ENCODE measurements at places on chromosomes 2 and 18.

DNA sequence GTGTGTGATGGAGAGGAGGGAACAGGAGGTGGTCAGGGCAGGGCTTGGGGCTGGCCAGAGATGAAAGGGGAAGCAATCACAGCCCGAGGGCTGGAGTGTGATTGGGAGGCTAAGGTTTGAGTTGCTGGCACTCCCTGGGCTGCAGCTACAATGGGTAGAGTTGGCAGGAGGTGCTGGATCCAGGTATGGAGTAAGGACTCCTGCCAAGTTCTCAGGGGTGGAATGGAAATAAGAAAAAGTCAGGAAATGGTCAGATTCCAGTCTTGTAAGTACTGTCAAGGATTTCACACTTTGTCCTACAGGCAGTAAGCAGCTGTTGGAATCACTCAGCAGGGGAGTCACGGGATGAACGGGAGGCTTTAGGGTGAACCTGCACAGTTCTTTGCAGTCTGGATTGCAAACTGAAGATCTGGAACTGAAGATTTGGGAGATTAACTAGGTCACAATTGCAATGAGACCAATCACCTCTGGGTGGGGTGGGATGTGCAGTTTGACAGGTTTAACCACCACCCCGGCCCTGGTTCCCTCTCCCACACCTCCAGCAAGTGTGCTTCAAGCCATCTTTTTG is 10.9 kb upstream of the INPP5D start:
- DNase-seq, result no peak

DNA sequence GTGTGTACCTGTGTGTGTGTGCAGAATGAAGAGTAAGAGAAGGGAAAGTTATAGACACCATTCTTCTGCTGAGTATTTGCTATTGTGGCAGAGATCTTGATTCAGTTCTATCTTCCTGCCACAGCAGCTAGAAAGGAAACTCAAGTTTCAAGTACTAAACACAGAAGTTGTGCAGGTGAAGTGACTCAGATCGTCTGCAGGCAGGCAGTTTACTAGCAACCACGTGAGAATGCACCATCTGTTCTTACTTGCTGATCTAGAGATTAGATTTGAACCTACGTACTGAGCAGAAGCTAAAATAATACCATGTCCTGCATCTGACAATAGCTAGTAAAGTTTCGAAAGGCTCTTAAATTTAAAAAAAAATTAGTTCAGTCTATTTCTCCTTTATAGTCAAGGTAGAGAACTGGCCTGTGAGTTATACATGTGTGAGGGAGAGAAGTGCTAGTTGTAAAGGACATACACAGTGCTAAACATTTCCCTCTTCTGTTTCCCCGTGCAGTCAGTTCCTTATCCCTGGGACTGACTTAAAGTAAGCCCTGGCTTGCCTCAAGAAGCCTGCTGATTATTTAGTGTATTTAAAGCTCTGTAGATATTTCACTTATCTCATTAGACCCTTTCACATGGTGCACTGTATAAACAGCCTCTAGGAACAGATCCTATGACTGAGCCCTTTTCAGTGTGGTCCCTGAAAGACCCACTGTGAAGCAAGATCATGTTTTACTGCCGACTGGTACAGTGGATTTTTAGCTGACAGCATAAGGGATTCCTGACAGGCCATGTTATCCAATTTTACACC is 45.0 kb downstream of the SLC38A11 start:
- no peak for DNase-seq

DNA sequence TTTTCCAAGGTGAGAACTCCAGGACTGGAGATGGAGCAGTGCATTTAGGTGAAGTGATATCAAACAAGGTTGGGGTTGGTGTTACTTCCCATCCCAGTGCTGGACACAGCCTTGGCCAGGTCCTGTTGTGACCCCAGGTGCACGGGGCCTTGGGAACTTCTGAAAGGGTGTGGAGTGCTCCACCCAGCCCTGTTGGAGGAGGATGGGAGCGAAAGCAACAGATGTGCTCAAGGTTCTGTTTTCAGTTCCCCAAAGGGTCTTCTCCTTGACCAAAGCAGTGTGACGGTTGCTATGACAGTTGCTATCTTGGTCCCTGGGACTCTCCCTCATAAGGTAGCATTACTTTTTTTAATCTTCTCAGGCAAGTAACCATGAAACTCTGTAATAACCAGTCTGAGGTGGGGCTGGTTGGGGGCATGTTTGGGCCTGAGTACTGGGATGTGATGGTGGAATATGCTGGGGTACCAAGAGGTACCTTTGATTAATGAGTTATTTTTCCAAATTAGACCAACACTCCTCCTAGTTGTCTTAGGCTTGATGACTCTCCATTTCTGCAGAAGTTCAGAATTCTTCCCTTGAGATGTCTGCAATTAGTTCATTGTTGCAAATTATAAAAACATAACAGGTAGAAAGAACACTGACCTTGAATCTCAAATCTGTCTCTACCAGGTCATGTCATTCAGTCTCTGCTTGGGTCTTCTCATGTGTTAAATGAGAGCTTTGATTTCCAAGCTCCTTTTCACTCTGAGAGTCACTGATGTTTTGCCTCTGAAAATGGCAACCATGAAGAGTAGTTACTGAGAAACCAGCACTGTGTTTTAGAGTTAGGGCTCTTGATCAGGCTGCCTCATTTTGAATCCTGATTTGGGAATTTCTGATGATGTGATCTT is 154.5 kb downstream of the RPIA start:
- no peak for DNase-seq

DNA sequence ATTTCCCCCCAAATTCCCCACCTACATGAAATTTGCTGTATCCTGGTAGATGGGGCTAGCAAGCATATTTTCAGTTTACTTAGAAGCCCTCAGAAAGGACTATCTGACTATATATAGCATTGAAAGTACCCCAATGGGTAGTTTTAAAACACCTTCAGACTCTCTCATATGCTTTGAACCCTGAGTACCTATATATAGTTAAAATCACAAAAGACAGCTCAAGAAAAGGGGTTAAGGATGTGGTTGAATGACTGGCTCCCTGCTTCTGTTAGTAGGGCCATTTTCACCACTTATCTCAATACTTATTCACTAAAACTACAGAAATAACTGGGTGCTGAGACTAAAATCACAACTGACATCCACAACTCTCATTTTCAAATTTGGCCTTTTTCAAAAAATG is 18.5 kb downstream of the WDPCP start:
- no peak for DNase-seq

GRCh38 chr2:27962006-27962405 is 71.5 kb downstream of the BABAM2 start:
- DNase-seq, result no peak

- DNase-seq, result no peak
Measured at GRCh38 chr2:176455816-176456291, 186.6 kb downstream of the MTX2 start.

DNA sequence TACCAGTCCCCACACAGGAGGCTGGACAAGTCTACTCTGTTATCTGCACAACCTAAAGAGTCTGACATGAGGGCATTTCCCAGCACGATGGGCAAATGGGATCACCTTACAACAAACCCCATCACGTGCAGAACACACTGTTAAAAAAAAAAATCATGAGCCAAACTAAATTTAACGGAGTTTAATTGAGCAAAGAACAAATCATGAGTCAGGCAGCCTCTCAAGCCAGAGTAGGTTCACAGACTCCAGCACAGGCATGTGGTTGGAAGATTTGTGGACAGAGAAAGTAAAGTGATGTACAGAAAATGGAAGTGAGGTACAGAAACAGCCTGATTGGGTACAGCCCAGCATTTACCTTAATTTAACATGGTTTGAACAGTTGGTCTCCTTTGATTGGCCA is 59.9 kb downstream of the KYNU start:
- no peak for DNase-seq

- no peak for DNase-seq
Measured at GRCh38 chr2:218381916-218382366, at the start of gene SLC11A1. TSS of gene SLC11A1 (plus strand) at chr2:218382273. CDS start at chr2:218382369, 96 bp downstream.

DNA sequence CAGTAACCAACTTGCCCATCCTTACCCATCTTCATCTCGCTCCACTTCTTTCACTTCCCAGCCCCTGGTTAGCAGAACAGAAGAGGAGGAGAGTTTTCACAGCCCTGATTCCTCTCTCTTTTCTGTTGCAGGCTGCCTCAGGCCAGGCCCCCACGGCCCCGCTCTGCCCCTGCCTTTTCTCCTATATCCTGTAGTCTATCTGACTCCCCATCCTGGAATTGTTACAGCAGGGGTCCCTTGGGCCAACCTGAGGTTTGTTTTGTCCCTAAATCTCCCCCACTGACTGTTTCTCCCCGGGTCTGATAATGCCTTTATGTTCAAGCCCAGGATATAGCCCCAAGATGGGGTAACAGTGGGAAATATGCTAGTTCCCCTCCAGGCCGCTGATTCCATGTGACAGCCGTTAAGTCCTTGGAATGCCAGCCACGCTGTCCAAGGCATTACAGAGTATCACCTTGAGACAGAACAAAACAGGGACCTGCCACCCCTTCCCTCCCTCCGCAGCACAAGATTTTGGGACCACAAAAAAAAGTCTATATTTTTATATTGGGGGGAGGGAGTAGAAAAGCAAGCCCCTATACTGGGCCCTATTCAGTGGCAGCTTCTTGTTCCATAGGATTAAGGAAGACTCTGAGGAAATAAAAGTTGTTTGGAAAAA is 1.4 kb downstream of the OST4 start:
- DNase-seq, result no peak

GRCh38 chr2:6337472-6337820 is 528.3 kb downstream of the CMPK2 start:
- no peak for DNase-seq

GRCh38 chr2:109238580-109238979 is 109.6 kb downstream of the SH3RF3 start:
- DNase-seq, result no peak

GRCh38 chr2:218129458-218130135 is 3.8 kb downstream of the CXCR2 start:
- DNase-seq, result no peak

GRCh38 chr2:122367646-122368010 is 612.2 kb downstream of the TSN start:
- no peak for DNase-seq

DNA sequence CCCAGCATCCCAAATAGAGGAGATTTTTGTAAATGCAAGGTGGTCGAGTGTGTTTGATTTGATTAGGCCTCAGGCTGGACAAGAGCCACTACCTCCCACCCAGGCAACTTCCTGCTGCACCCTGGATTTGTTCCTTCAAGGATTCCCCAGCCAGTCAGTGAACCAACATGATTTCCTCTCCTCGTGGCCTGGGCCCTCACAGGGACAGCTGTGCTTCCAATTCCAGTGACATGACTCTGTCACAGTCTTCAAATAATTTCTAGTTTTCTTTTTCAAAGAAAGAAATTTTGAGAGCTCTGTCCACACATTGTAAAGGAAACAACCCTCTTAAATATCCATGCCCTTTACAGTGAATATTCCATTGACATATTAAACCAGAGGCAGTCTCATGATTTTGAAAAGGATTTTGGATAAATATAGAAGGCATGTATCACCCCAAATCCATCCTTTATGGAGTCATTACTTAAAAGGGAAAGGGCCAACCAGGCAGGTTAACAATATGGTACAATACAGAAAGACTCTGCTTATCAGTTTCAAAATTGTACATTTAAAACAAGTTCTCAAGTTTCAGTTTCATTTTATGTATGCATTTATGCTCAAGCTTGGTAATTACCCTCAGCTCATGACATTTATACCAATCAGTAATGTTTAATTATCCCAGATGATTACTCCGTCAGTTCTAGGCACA is 121.3 kb upstream of the FOSL2 start:
- DNase-seq, result no peak
